B cell (primary cell): ENCODE measurements at places on chromosomes 12 and 14.

DNA sequence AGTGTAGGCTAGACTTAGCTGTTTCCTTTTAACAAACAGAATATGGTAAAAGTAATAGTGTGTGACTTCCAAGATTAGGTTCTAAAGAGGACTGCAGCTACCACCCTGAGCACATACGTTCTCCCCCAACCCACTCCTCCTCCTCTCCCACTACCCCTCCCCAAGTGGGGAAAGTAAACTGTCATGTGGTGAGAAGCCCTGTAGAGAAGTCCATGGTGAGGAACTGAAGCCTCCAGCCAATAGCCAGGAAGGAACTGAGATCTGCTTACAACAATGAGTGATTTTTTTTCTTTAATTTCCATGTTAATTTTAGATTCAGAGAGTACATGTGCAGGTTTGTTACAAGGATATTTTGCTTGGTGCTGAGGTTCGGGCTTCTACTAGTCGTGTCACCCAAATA, 57.0 kb upstream of the EGLN3 start:
- DNase-seq: no peak

GRCh38 chr14:45559626-45560025, 306.6 kb upstream of the MIS18BP1 start:
- no peak for DNase-seq

DNA sequence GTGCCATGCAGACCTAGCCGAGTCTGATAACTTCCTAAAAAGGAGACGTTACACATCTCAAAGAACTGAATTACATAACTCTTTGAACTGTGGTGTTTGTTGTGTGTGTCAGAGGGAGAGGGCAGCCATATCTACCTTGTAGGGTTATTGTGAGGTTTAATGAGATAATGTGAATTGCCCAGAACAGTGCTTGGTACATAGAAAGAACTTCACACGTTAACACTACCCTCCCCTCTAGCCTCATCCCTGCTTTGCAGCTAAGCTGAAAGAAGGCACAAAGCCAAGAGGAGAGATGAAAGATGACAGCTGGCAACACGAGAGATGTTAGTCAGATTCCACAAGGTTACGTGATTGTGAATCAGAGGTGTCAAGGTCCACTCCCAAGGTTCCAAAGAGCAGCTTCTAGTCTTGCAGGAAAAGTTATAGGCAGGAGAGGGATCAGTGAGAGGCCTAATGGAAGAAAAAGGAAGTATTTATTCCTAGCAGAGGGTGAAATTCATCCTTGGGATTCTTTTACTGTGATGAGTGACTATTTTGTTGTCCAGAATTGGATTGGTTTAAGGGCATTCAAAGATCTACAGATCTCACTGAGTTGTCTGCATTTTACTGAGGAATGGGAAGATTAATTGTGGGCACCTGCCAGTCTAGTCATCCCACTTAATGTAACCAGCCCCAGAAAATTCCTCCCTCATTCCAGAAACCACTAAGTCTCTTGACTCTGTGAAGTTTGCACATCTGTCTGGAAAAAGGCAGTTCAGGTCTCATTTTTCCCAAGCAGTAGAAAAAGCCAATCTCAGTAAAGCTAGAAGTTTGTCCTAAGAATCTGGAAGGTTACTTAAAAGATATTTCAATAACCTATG, 25.9 kb upstream of the WNK1 start:
- no peak for DNase-seq

GRCh38 chr12:42182394-42182793, 37.7 kb upstream of the GXYLT1 start:
- DNase-seq: no peak

- DNase-seq: peak; percentile 84
Measured at GRCh38 chr14:102594514-102595175, 2.2 kb downstream of the RCOR1 start.

DNA sequence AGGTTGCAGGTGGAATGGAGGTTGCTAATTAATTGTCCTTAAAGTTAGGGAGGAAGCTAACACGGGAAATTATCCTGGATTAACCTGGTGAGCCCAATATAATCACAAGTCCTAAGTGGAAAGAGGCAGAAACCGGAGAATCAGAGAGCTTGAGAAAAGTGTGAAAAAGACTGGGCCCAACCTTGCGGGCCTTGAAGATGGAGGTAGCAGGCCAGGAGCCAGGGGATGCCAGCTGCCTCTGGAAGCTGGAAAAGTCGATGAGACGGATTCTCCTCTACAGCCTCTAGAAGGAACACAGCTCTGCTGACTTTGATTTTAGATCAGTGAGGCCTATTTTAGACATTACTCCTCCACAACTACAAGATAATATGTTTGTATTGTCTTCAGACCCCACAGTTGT, 2.1 kb downstream of the SDR9C7 start:
- DNase-seq: no peak

DNA sequence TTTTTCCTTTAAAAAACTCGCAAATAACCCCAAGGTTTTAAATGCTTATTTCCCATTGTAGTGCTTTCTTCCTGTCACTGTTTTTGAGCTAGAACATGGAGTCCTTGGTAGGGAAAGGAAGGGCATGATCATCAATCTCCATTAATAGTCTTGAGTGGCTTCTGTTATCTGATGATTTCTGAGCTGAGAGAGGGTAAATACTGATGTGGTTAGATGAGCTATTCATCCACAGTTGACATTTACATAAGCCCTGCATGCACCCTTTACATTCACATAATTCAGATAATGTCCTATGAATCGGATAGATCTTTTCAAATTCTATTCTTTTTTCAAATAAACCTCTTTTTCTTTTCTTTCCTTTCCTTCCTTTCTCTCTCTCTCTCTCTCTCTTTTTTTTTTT, 81.4 kb downstream of the NTN4 start:
- DNase-seq: no peak

DNA sequence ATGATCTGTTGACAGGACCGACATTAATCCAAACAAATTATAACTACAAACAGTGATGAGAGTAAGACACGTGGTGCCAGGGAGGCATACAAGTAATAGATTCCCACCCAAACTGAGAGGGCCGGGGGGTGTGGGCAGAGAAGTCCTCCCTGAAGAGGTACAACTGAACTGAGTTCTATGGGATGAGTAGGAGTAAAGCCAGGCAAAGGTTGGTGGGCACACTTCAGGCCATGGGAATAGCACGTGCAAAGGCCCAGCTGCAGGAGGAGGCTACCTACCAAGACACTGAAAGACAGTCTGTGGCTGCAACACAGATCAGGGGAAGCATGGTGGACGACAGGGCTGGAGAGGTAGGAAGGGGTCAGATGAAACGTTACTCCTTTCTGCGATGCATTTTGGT, 22.0 kb upstream of the VWF start:
- no peak for DNase-seq

DNA sequence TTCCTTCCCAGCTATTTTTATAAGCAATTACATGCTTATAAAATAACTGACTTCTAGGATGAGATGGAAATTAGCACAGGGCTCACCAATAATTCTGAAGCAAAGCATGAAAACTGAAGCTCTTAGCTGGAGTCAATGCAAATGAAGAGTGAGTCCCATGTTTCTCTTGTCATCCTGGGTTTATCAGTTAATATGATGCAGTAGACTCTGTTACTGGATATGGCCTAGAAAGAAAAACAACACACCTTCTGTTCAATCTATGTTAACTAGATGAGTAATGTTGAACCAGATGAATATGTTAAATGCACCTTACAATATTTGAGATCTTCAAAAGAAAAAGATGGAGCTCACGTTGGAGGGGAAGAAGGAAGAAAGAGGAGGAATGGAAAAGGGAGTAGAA, 229.4 kb downstream of the DUSP6 start:
- no peak for DNase-seq

- peak; percentile 3 for DNase-seq
Measured at GRCh38 chr12:100404769-100405407, 48.0 kb downstream of the SLC17A8 start.

DNA sequence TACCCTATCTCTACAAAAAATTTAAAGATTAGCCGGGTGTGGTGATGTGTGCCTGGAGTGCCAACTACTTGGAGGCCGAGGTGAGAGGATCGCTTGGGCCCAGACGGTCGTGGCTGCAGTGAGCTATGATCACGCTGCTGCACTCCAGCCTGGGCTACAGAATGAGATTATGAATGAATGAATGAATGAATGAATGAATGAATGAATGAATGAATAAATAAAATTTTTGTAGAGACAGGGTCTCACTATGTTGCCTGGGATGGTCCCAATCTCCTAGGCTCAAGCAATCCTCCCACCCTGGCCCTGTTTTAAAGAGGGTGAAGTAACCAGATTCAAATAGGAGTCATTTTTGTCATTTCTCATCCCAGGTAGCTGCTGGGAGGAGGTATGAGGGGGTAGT, 176.2 kb upstream of the HIF1A start:
- DNase-seq: no peak

DNA sequence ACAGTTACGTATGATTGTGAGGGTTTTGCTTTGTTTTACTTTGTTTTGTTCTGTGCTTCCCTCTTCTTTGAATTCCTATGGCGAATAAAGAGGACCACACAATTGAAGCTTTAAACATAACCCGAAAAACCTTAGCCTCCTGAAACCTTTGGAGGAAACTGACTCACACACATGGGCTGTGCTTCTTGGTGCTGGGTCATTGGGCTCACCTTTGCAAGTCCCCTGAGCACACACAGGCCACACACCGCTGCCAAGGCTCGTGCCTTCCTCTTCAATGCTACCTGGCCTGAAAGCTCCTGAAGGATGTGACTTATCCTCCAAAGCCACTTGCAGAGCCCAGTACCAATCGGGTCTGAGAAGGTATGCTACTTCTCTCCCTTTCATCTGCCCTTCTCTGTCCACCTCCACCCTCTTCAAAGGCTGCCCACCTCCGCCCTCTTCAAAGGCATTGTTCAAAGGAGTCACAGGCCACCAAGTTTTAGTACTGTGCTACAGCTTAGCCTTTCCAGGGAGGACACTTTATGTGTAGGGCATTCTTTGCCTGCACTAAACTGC, 114.6 kb downstream of the FOXN3 start:
- peak; percentile 23 for DNase-seq

DNA sequence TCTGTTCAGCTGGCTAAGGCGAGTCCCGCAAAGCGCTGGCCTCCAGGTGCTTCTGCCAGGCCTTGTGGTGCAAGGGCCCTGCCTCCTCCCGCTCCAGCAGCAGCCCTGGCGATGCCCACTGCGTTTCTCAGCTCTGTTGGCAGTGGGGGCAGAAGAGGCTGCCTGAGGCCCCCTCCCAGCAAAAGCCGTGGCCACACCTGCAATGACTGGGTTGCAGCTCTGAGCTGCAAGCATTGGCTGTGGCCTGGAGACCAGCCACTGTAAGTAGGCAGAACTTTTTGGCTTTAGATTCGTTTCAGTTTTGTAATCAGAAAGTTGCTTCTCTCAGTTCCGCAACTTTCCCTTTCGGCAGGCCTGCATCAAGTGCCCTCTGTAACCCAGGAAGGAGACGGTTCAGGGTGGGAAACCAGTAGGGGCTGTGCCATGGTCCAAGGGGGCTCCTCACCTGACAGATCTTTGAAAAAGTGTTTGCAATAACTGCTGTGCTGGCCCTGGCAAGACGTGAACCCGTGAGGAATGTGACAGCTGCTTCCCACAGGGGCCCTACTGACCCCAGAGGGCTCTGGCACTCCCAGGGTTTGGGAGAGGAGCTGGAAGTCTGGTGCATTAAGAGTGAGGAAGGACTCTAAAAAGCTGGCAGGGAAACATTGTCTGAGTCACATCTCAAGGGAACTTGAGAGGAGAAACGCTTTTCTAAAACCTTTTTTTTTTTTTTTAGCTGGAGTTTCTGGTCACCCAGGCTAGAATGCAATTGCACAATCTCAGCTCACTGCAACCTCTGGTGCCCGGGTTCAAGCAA, 54.5 kb upstream of the MAX start:
- DNase-seq: peak; percentile 42
